Stimulated activated CD8-positive, alpha-beta memory T cell treated with anti-CD3 and anti-CD28 coated beads, Interleukin-4, amount 100 ng/mL, for 1 hour (primary cell): ENCODE measurements at places on chromosomes 5 and 9.

DNA sequence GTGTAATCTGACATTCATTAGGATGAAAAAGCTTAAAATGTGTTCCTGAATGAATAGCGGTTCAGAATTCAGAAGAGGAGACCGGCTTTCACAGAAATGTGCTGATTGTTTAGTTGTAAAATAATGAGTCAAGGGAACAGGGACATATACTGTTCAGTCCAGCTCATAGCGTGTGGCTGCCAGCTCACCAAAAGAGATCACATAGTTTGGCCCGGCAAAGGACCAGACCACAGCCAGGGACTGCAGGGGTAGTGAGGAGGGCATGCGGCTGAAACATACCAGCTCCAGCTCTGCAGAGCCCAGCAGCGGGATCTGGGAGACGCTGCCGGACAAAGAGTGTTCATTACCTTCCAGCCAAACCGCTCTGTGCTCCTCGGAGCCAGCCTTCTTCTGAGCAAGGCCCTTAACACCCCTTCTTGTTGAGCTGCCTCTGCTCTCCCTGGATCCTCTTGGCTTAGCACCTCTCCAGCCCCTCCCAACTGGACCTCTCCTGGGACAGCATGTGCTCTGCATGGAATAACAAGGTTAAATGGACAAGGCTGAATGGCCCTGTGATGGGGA lies 116.8 kb upstream of the CNTLN start:
- no peak for DNase-seq

DNA sequence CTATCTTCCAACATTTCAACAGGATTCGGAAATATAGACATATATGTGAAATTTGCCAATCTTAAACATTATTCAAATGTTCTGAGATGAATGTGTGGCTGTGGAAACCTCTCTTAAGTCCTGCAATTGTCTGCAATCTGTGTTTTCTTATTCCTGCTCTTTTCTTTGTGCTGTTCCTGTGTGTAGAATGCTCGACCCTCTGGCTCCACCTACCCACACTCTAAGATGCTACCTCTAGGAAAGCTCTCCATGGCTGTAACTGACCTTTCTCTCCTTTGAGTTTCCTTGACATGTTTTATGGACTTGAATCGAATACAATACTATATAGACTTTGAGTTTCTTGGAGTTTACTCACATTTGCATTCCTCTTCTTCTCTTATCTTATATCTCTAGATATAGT lies 120.6 kb upstream of the ASTN2 start:
- DNase-seq = no peak

- DNase-seq = no peak
Observed at GRCh38 chr5:68423154-68423811, 207.7 kb downstream of the PIK3R1 start.

GRCh38 chr9:108565651-108566378 lies 290.0 kb downstream of the ACTL7B start:
- no peak for DNase-seq

- DNase-seq = no peak
Observed at GRCh38 chr5:131986161-131986912, 25.1 kb downstream of the ACSL6 start.

DNA sequence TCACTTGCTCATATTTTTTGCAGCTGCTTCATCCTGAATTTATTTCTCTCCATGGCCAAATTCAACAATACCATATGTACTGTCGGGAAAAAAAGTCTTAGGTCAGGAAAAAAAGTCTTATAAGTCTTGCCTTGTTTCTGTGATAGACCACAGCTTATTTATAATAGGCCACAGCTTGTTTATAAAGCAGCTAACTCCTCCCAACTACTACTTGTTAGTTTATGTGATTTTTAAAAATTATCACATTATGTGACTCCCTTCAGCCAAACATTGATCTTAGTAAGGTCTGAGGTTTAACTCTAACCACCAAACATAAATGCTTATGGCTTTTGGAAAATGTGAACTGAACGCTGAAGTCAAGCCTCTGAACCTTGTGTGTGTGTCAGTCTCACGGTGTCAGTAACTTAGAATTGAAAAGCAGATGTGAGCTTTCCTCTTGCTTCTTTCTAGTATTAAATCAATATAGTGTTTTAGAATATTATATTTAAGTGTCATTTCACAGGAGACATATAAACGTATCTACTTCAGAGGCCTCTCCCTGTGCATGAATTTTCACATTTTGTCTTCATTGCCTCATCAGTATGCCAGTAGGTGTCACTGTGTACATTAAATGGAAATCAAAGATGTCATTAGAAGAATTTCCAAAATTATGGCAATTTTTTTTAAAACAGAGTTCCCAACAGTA lies 51.3 kb downstream of the SNX24 start:
- DNase-seq = no peak

DNA sequence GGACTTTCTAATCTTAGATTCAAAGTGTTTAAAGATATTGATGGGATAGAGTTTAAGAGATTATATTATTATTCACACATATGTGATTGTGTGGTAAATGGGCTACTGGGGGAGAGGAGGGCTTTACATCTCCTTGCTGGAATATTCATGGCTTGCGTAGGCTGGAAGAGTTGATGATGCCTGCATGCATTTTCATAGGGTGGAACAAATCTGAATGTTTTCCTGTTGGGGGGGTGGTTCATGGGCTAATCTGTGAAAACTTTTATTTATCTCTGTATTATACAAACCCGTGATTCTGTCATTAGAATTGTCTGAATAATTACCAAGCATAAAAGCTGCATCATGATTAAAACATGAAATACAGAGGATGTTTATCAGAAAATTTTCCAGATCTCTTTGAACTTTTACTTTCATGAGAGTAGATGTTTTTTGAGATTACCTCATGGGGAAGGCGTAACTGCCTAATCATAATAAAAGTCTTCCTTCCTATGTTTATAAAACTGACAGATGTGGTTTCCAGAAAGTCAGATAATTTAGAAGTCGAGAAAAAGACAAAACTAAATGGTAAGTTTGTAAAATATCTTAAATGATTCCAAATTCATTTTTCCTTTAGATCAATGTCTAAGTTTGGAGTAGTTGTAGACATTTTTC lies 1185.4 kb upstream of the SEMA6A start:
- no peak for DNase-seq

GRCh38 chr5:136236479-136237083 lies 43.6 kb upstream of the SMIM32 start:
- DNase-seq = no peak

- DNase-seq = no peak
Observed at GRCh38 chr5:135066781-135067180, 32.8 kb upstream of the PITX1 start.

DNA sequence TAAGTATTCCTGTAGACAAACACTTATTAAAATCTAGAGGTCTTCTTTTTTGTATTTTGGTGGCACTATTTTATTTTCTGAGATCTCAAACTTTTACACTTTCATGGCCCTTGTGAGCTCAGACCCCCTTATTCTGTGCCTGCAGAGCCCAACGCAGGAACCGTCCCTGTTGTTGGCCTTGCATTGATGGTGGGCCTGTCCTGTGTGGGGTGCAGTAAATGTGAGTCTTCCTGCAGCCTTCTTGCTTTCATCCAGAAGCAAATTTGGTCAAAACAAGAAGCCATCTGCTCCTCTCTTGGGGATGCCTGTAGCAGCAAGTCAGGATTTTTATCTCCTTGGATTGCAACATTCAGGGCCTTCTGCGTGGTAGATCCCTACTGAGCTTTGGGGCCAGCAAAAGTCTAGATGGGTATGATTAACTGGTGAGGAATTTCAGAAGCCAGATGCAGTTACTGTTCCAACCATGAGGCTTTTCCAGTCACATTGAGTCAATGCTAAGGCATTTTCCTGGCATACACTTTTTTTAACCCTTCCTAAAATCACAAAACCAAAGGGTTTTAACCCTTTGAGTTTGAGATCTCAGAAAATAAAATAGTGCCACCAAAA lies 31.7 kb downstream of the BASP1 start:
- no peak for DNase-seq

- no peak for DNase-seq
Observed at GRCh38 chr5:108531367-108532128, 149.7 kb upstream of the FBXL17 start.

DNA sequence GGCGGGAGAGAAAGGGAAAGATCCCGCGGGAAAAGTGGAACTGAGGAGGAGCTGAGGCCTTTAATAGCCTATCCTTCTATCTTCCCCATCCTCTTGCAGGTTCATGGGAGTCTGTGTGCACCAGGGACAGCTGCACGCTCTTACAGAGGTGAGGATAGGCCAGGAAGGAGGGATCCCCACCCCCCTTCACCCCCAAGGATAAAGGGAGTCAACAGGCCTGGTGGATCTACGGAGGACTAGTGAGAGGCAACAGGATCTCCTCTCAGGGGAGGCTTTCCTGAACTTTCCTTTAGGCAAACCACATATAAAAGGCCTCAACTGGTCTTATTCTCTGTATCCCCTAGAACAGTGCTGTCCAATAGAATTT lies 1.1 kb downstream of the TESK1 start:
- no peak for DNase-seq

- no peak for DNase-seq
Observed at GRCh38 chr5:151787817-151788216, 16.1 kb downstream of the G3BP1 start.

- DNase-seq = no peak
Observed at GRCh38 chr9:78370991-78371390, 74.1 kb downstream of the PSAT1 start.

GRCh38 chr5:73338256-73339050 lies 110.1 kb downstream of the FOXD1 start:
- DNase-seq = no peak

GRCh38 chr5:73865315-73865714 lies 239.3 kb downstream of the ARHGEF28 start:
- DNase-seq = no peak

GRCh38 chr9:122119721-122120120 lies 26.6 kb upstream of the TTLL11 start:
- DNase-seq = no peak

- no peak for DNase-seq
Observed at GRCh38 chr5:154406231-154406630, 39.6 kb upstream of the SAP30L start.

DNA sequence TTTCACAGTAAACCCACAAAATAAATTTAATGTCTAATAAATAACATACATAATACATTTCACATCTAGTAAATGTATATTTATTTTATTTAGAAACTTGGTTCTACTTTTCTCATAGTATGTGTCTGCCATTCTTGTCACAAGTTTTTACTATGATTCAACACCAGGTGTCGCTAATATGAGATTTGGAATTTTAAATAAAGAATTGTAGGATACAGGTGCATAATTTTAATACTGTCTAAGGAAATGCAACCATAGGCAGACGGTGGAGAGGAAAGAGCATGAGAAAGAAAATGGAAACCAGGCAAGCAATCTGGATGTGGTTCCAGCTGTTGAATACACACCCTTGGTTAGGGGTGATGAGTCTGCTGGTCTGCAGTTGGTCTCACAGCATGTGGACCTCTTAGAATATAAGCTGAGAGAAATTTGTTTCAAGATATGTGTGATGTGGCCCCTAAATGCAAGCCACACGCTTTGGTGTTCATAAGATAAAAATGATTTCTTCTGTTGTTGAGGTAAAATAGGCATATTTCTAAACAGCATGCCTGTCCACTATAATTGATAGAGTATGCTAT lies 114.7 kb upstream of the TXNDC8 start:
- no peak for DNase-seq

GRCh38 chr9:95157481-95158151 lies 159.9 kb downstream of the FANCC start:
- DNase-seq = no peak

- no peak for DNase-seq
Observed at GRCh38 chr9:14909961-14910805, at the start of gene FREM1. Gene FREM1 (minus strand): TSS chr9:14910428. CDS start chr9:14868977, 41,451 bp downstream.

- DNase-seq = no peak
Observed at GRCh38 chr5:75558981-75559632, 47.4 kb downstream of the POLK start.

DNA sequence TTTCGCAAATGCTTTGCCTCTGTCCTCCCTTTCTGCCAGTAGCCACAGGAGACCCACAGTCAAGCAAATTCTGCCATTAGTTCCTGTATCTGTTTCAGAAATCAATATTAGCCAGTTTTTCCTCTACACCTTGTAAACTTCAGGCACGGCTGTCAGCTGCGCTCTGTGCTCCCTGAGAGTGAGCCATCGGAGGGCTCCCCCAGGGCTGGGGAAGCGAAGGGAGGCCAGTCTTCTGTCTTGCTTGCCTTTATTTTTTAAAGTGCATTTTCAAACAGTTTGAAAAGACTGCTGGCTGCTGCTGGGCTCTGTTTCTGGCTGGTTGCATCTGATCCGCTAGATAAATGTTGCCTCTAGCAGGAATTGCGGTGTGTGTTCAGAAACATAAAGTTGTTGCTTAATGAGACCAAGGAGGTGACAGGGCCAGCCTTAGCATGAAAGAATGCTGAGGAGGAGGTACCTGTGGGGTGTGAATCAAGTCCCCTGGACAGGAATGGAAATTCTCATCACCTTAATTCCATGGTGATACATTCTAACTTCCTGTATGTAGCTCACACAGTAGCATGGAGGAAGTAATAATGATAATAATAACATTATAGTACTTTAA lies 421.7 kb upstream of the KIF2A start:
- no peak for DNase-seq

DNA sequence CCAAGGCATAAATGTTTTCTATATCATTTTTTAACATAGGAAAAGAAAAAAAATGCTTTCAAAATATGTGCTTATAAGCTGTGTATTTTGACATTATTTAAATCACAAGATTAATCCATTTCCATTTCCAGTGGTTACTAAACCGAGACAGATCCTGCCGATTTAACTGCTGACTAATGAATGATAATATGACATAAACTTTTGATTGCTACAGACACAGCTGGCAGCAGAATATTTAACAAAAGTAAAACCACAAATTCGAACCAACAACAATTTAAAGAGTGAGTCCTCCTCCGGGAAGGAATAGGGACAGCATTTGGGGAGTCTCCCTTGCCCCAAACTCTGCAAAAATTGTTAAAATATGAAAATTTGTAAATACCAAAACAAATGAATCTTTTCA lies 401.3 kb upstream of the DAB2 start:
- DNase-seq = no peak

DNA sequence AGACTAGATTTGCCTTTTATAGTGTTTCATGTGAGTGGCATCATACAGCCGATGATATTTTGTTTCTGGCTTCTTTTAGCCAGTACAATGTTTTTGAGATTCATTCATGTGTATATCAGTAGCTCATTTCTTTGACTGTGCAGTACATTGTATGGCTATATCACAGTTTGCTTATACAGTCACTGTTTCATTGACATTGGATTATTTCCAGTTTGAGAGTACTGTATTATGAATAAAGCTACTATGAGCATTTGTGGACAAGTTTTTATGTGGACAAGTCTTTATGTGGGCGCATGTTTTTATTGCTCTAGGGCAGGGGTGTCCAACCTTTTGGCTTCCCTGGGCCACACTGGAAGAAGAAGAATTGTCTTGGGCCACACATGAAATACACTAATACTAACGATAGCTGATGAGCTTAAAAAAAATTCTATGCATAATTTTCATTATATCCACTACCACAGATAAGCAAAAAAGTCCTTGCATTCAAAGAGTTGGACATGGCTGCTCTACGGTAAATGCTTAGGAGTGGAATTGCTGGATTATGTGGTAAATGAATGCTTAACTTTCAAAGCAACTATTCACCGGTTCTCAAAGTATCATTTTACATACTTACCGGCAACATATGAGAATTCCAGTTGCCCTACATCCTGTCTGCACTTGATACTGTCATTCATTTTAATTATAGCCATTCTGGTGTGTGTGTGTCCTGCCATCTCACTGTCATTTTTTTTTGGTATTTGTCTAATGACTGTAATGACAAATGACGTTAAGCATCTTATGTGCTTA lies 177.8 kb downstream of the RGS3 start:
- no peak for DNase-seq
